ENCODE measurements at places on chromosomes 4 and X.

GRCh38 chr4:52368895-52369294 is 290.2 kb downstream of the USP46 start:
- no peak for DNase-seq

DNA sequence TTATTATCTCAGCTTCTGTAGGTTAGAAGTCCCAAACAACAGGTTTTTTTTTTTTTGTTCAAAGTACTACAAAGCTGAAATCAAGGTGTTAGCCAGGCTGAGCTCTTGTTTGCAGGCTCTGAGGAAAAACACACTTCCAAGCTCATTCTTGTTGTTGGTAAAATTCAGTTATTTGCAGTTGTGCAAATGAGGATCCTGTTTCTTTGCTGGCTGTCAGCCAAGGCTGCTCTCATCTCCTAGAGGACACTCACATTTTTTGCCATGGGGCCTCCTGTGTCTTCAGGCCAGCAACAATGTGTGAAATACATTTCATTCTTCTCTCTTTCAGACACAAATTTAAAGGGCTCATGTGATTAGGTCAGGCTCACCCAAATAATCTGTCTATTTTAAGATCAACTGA is 60.3 kb upstream of the HSD17B10 start:
- DNase-seq: peak; percentile 54

DNA sequence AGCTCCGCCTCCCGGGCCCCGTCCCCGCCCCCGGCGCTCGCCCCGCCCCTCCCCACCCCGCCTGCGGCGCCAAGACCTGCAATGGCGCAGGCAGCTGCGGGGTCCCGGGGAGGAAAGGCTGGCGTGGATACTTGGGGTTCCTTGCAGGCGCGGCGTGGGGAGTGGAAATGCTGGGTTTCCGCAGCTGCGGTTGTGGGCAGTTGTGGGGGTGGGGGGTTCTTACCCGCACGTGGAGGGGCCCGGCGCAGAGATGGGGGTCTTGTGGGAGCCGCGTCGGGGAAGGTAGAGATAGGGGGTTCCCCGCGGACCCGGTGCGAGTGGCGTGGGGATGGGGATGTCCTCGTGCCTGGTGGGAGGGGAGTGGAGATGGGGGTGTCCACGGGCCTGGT is 680 bp upstream of the ASMTL start:
- DNase-seq: no peak

DNA sequence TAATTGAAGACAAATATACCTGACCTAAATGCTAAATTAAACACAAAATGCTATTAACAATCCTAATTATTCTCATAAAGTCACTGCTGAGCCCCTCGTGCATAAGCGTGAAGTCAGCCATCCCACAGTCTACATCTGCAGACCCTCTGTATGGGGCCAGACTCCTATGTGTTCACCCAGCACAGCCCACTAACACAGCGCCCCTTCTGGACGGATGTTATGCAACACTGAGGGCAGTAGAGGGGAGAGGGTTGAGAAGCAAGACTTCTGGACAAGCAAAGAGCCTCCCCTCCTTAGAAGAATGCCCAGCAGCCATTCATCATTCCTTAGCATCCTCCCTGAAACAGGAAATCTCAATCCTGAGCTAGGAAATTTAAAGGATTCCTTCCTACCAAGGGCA is 7.9 kb downstream of the TRPC3 start:
- peak; percentile 10 for DNase-seq

- DNase-seq: no peak
Measured at GRCh38 chr4:1939664-1940509, 68.7 kb downstream of the NSD2 start.

DNA sequence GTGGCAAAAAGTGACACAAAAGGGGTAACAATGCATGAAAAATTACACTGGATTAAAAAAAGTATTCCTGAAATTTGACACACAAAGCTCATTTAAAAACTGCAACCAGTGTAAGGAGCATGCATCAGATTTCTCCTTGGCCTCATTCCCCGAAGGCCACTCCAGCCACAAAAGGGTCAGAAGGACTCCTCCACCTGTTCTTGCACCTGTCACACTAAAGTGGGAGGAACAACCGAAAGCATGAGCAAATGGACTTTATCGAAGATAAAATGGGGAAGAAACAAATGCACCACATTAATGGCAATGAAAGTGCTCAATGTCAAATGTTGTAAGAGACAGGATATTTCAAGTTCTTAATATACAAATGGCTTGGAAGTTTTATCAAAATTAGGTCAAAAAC is 88.2 kb downstream of the ADGRA3 start:
- DNase-seq: no peak

GRCh38 chr4:6937754-6938153 is 28.1 kb downstream of the TBC1D14 start:
- no peak for DNase-seq

- DNase-seq: peak; percentile 89
Measured at GRCh38 chr4:143335979-143336780, 496 bp upstream of the GAB1 start.

GRCh38 chr4:183722731-183723560 is 63.9 kb downstream of the TRAPPC11 start:
- peak; percentile 50 for DNase-seq

GRCh38 chrX:24839331-24839730 is 145.6 kb downstream of the POLA1 start:
- DNase-seq: no peak

DNA sequence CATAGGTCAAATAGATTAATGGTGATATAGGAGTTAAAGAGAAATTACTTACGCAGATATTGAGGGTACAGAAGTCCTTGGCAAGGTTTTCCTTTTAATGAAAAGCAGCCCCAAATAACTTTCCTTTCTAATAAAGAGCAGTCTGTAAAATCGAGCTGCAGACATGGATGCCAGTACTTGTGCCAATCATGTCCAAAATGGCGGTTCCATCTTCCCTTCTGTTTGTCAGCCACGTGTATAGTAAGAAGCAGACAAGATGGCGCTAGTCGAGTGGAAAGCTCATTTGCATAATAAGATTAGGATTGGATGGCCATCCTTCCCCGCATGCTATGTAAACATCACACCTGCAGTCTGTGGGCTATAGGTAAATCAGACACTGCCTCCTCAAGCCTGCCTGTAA is 68.5 kb downstream of the FGFBP1 start:
- DNase-seq: no peak

GRCh38 chr4:22356987-22357596 is 158.8 kb downstream of the ADGRA3 start:
- DNase-seq: peak; percentile 70

DNA sequence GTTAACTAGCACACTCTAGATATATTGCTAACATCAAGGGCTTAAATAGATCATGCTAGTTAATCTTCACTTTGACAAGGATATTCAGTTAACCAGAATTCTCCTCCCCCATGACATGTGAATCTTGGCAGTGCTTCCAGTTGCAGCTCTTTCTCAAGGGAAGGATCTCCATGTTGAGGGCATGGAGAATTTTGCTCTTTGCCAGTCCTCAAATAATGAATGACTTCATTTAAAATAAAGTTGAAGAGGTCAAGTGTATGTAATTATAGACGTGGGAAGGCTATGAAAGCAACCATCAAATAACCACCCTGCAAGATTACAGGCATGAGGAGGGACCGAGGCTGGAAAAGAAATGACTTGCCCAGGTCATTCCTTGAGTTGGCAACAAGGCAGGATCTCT is 87.3 kb upstream of the CPEB2 start:
- DNase-seq: no peak

- DNase-seq: no peak
Measured at GRCh38 chr4:113645288-113645687, 116.2 kb downstream of the CAMK2D start.

- peak; percentile 88 for DNase-seq
Measured at GRCh38 chr4:1248245-1249147, at the start of gene CTBP1. Gene CTBP1 (minus strand): TSS chr4:1249130. CDS start chr4:1241331, 7,799 bp downstream.

DNA sequence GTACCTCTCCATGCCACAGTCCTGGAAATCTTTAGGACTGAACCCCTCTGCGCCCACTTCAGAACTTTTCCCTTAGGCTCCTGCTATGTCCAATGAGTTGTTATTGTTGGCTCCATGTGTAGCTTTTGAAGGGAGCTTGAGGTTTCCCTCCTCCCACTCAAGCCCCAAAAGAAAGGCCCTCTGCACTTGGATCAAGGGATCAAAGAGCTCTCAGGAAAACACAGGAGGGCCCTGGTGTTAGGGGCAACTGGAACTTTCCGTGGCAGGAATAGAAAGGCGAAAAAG is 135.0 kb downstream of the RASL11B start:
- DNase-seq: no peak

GRCh38 chr4:6887591-6888371 is 21.8 kb upstream of the TBC1D14 start:
- DNase-seq: peak; percentile 66

- DNase-seq: no peak
Measured at GRCh38 chr4:42965326-42965725, 72.8 kb downstream of the GRXCR1 start.

DNA sequence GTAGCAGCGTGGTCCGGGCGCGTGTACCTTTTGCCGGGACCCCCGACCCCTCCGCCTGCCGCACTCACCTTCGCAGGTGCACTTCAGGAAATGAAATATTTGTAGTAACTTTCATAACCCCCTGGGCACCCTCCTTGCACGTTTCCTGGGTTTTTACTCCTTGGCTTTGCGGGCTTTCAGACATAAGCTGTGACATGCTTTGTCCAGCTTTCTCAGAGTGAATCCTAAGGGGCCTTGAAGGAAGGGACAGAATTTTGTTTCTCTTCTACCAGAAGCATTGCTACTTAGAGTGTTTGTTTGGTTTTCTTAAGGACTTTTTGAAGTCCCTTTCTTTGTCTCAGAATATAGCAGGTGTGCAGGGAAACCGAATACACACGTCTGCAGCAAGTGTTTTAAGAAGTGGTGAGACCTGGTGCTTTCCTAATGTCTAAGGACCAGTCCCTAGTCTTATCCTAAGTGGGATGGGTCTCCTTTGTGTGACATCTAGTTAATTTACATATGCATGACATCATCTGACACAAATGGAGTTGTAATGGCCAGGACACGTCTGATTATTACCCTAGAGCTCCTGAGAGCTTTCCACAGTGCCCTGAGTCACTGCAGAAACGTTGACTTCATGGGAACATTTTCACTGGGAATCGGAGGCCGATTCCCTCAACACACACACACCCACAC is 1.3 kb downstream of the FAM149A start:
- DNase-seq: no peak

DNA sequence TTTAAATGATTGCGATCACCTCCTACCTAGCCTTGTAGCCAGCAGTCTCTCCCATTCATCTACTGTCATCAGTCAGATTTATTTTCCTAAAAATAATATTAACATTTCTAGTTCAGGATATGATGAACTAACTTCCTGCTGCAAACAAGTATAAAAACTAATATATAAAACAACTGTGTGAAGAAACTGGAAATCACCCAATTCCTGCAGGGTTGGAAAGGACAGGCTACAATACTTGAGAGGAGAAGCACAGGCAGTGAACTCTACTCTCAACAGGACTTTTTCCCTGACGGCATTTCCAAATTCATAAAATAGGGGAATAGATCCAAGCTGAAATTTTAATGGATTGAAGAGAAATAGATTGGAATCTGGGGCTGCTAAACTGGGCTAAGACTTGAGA is 14.2 kb upstream of the BBS12 start:
- DNase-seq: no peak

DNA sequence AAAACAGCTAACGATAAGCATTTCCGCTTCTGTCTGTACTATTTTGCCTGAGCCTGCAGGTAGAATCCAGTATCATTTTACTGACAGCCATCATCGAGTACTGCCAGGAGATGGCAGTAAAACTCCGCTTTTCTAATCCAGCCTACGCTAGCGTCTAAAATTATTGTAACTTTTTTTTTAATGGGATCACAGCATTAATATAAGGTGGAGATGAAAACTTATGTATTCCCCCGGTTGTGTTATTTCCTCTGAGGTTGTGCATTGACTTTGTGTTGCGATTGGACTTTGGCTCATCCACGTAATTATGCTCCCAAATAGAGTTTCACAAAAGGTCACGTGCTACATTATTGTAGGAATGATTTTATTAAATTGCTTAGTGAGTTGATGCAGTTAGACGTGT is 248.1 kb downstream of the C4orf33 start:
- DNase-seq: peak; percentile 65

- no peak for DNase-seq
Measured at GRCh38 chrX:108122748-108123147, 31.2 kb downstream of the ATG4A start.

DNA sequence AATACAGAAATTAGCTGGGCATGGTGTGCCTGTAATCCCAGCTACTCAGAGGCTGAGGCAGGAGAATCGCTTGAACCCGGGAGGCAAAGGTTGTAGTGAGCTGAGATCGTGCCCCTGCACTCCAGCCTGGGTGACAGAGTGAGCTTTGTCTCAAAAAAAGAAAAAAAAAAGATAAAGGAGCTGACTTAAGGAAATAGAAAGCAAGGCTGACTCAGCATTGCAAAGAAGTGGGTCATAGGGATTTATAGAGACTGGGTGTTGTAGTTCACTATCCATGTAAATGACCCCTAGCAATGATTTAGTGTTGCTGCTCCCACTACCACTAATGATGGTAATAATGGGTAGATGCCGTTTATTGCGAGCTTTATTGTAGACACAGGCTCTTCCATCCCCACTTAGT is 47.6 kb downstream of the ADD1 start:
- DNase-seq: no peak

DNA sequence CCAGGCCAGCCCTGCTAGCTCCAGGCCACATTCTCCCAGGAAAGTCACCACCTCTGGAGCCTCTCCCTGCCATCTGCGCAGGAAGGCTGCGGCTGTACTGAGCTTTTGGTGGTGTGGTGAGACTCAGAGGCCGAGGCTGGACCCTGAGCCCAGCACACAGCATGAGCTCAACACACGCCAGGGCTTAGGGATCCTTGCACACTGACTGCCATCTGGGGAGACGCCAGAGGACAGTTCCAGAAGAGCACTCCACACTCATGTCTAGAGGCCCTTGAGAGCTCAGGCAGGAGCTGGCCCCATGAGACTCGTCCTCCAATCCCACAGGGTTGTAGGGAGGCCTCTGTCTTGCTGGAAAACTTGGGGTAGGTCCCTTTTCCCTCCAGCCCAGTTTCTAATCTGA is 40.6 kb downstream of the ABLIM2 start:
- DNase-seq: no peak

DNA sequence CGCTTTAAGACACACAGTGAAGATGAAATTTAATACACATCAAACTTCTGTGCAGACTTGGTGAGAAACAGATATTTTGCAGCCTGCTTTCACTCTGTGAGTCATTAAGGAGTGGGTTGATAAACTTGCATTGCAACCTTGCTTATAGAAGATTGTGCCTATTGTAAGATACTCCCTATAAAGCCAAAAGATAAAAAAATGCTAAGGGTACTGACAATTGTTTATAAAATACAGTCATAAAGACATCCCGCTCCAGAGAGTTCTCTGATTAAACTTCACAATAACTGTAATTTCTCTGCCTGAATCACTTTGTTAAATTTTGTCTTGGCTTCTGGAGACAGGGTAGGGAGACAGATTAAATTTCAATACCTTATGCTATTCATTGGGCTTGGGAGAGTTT is 49.1 kb downstream of the GALNT7 start:
- peak; percentile 75 for DNase-seq

GRCh38 chrX:140765043-140765784 is 55.7 kb downstream of the LINC00632 start:
- DNase-seq: no peak

- no peak for DNase-seq
Measured at GRCh38 chr4:88333741-88334405, 44.8 kb upstream of the HERC6 start.

- no peak for DNase-seq
Measured at GRCh38 chrX:9518051-9518450, 53.2 kb downstream of the TBL1X start.

All from hematopoietic multipotent progenitor cell treated with erythropoietin and hydrocortisone succinate and interleukin-3 and kit ligand, for 6 days (in vitro differentiated cells).